CD8-positive, alpha-beta memory T cell (primary cell): ENCODE measurements at places on chromosomes 5 and 9.
A peak's percentile ranks its signal among the peaks of the same experiment; 100 is the strongest.

DNA sequence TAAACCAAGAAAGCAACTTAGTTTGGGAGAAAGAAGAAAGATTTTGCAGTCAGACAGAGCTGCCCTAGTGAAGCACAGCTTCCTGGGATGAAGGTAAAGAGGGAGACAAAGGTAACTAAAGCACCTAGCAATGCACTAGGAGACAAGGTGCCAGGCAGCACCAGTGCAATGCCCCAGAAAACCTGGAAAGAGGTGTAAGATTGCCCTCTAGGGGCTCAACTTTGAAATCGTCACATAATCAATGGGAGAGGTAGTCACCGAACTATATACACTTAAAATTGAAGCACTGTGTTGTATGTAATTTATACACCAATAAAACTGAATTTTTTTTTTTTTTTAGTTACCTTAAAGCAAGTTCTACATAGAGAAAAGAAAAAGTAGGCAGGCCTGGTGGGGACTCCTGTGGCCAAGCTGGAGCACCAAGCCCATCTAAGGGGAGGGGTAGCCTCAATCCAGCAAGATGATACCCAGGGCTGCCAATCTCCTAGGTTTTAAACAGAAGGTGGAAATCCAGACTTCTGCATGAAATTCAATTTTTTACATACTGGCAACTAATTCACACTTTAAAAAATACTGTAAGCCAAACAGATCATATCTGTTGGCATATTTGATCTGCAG is 48.2 kb downstream of the CDK5RAP2 start:
- H3K27ac ChIP-seq: no peak overlapping the region
- peaks cover 58% of the 10 kb centered on the region for H3K36me3 ChIP-seq
- H3K27me3 ChIP-seq: no peaks in the 10 kb centered on the region
- DNase-seq: no peak

DNA sequence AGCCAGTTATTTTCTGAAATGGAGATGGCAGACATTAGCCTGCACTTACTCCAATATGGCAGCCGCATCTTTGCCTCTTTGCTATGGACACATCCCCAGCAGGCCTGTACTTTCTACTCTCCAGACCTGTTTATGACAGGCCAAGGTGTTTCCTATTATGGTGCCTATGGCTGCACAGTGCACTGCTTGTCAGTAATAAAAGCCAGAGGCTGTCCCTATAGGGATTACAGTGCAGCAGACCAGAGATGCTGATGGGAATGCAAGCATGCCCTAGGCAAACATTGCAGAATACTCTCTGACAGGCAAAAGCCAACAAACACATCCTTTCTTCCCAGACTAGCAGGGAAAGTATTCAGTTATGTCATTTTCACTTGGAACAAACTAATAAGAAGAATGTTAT is 442.9 kb downstream of the RAB3C start:
- no peak overlapping the region for H3K27ac ChIP-seq
- no peaks in the 10 kb centered on the region for H3K27me3 ChIP-seq
- no peak overlapping the region for H3K4me3 ChIP-seq
- H3K36me3 ChIP-seq: no peaks in the 10 kb centered on the region

DNA sequence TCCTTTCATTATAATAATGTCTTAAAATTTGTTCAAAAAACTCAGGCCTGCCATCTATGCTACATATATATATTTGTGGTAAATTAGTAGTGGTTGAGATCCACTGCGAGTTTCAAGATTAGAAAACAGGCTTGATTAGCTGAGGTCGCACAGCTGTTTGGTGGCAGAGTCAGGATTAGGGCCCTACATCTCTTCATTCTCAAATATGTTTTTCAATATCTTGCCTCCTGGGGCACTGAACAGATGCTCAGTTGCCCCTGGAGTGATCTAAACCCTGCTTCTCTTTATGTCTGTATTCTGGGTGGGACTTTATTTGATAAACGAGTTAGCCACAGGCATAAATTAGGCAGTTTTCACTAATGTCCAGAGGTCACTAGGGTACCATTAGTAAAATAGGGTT is 27.8 kb upstream of the CEP120 start:
- no peak overlapping the region for H3K27ac ChIP-seq
- no peaks in the 10 kb centered on the region for H3K36me3 ChIP-seq
- no peaks in the 10 kb centered on the region for H3K27me3 ChIP-seq
- no peak overlapping the region for H3K4me3 ChIP-seq

DNA sequence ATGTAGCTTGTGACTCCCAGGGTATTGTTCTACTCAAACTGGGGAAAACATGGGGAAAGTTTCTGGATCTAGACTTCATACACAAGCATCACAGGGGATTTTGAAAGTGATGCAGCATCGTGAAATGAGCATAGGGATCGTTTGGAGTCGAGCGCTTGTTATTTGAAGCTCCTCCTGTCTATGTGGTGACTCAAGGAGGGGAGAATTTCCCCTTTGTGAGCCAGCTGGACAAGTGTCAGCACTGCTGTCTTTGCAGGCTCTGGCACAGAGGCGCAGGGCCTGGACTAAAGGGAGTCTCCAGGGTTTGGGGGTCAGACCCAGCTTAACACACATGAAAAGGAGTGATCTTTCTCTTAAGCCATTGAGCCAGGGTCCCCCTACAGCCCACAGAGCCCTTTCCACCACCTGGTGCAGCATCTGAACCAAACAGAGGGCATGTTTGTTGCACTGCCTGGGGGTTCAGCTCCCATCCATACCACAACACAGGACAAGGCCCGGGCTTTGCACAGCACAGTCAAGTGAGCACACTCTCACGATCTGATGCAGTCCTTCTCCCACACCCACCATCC is 51.0 kb downstream of the IRF1 start:
- no peak for DNase-seq
- H3K27me3 ChIP-seq: no peaks in the 10 kb centered on the region

- no peak for DNase-seq
- H3K4me3 ChIP-seq: no peak overlapping the region
- no peaks in the 10 kb centered on the region for H3K36me3 ChIP-seq
- no peak overlapping the region for H3K27ac ChIP-seq
These were observed 162.5 kb upstream of the GAS1 start for GRCh38 chr9:87109851-87110250.

- no peak overlapping the region for H3K27ac ChIP-seq
- H3K27me3 ChIP-seq: no peaks in the 10 kb centered on the region
- no peak overlapping the region for H3K4me3 ChIP-seq
- no peaks in the 10 kb centered on the region for H3K4me1 ChIP-seq
- DNase-seq: no peak
These were observed 540.6 kb downstream of the EBF1 start for GRCh38 chr5:158559066-158559465.

GRCh38 chr9:111456529-111456928 is 27.7 kb downstream of the ECPAS start:
- peaks cover 3% of the 10 kb centered on the region for H3K36me3 ChIP-seq
- H3K27ac ChIP-seq: no peak overlapping the region
- DNase-seq: no peak

GRCh38 chr5:44443172-44443571 is 54.0 kb upstream of the FGF10 start:
- DNase-seq: no peak
- no peak overlapping the region for H3K4me3 ChIP-seq
- no peak overlapping the region for H3K27ac ChIP-seq
- H3K36me3 ChIP-seq: no peaks in the 10 kb centered on the region
- no peaks in the 10 kb centered on the region for H3K4me1 ChIP-seq
- H3K27me3 ChIP-seq: no peaks in the 10 kb centered on the region

DNA sequence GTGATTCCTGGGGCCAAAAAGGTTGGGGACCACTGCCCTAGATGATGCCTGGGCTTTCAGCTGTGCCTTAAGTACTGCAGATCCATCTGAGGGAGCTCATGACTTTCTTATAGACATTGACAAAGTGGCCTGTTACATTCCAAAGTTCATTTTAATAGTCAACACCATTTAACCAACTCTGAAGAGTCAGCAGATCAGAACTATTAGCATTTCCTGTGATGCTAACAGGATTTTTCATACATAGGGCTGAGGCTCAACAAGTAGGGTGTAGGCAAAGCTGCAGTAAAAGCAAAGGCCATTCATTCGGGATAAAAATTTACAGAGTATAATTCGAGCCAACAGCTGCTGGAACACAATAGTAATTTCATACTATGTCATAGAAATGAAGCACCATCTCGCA is 105.4 kb downstream of the LPAR1 start:
- no peak overlapping the region for H3K27ac ChIP-seq
- H3K4me3 ChIP-seq: no peak overlapping the region
- no peaks in the 10 kb centered on the region for H3K27me3 ChIP-seq
- no peaks in the 10 kb centered on the region for H3K4me1 ChIP-seq
- H3K36me3 ChIP-seq: no peaks in the 10 kb centered on the region
- DNase-seq: no peak

- H3K27ac ChIP-seq: no peak overlapping the region
- no peak overlapping the region for H3K4me3 ChIP-seq
- no peaks in the 10 kb centered on the region for H3K36me3 ChIP-seq
- no peaks in the 10 kb centered on the region for H3K27me3 ChIP-seq
These were observed 110.7 kb upstream of the MAMDC2 start for GRCh38 chr9:69932901-69933300.

GRCh38 chr9:135698767-135699166 is 514 bp downstream of the SOHLH1 start:
- H3K4me3 ChIP-seq: no peak overlapping the region
- H3K4me1 ChIP-seq: no peaks in the 10 kb centered on the region
- DNase-seq: no peak
- H3K27ac ChIP-seq: no peak overlapping the region

DNA sequence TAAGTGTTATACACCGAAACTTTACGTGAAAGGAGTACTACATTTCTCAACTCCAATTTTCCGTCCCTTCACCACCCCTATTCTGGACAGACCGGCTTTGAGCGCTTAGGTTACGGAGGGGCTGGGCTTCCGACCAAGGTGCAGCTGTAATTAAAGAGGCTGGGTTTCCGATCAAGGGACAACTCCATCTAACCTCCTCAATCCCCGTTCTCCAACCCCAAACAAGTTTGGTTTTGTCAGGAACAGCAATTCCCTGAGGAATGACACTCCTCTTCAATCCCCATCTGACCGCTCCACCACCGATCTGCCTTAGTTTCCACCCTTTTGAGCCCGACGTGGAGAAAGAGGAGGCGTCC is 577 bp downstream of the TUT7 start:
- peak overlapping the region; percentile 99 for H3K4me3 ChIP-seq
- peak overlapping the region; percentile 78 for H3K27ac ChIP-seq
- no peaks in the 10 kb centered on the region for H3K36me3 ChIP-seq

- H3K4me1 ChIP-seq: peaks cover 26% of the 10 kb centered on the region
- H3K36me3 ChIP-seq: no peaks in the 10 kb centered on the region
- DNase-seq: no peak
- no peaks in the 10 kb centered on the region for H3K27me3 ChIP-seq
These were observed 145.4 kb upstream of the IER5L start for GRCh38 chr9:129323376-129323998.

GRCh38 chr5:140242099-140242498 is 60.8 kb downstream of the PFDN1 start:
- H3K36me3 ChIP-seq: peaks cover 4% of the 10 kb centered on the region
- H3K27ac ChIP-seq: no peak overlapping the region
- no peaks in the 10 kb centered on the region for H3K27me3 ChIP-seq
- H3K4me3 ChIP-seq: no peak overlapping the region
- no peak for DNase-seq
- H3K4me1 ChIP-seq: peaks cover 10% of the 10 kb centered on the region

- H3K4me1 ChIP-seq: no peaks in the 10 kb centered on the region
- no peaks in the 10 kb centered on the region for H3K27me3 ChIP-seq
- no peak overlapping the region for H3K4me3 ChIP-seq
- H3K27ac ChIP-seq: no peak overlapping the region
- DNase-seq: no peak
These were observed 317.2 kb downstream of the ZSWIM6 start for GRCh38 chr5:61649231-61649630.

GRCh38 chr5:136622747-136623146 is 257.4 kb upstream of the TRPC7 start:
- no peak for DNase-seq
- H3K4me3 ChIP-seq: no peak overlapping the region
- H3K27me3 ChIP-seq: no peaks in the 10 kb centered on the region
- H3K4me1 ChIP-seq: no peaks in the 10 kb centered on the region
- no peak overlapping the region for H3K27ac ChIP-seq

- no peaks in the 10 kb centered on the region for H3K4me1 ChIP-seq
- no peak for DNase-seq
- peaks cover 18% of the 10 kb centered on the region for H3K27me3 ChIP-seq
- H3K27ac ChIP-seq: no peak overlapping the region
- no peak overlapping the region for H3K4me3 ChIP-seq
These were observed 31.1 kb upstream of the GAS1 start for GRCh38 chr9:86978413-86978812.

GRCh38 chr9:68739621-68740174 is 34.7 kb downstream of the PIP5K1B start:
- H3K36me3 ChIP-seq: no peaks in the 10 kb centered on the region
- H3K27me3 ChIP-seq: no peaks in the 10 kb centered on the region
- no peaks in the 10 kb centered on the region for H3K4me1 ChIP-seq
- H3K27ac ChIP-seq: no peak overlapping the region

DNA sequence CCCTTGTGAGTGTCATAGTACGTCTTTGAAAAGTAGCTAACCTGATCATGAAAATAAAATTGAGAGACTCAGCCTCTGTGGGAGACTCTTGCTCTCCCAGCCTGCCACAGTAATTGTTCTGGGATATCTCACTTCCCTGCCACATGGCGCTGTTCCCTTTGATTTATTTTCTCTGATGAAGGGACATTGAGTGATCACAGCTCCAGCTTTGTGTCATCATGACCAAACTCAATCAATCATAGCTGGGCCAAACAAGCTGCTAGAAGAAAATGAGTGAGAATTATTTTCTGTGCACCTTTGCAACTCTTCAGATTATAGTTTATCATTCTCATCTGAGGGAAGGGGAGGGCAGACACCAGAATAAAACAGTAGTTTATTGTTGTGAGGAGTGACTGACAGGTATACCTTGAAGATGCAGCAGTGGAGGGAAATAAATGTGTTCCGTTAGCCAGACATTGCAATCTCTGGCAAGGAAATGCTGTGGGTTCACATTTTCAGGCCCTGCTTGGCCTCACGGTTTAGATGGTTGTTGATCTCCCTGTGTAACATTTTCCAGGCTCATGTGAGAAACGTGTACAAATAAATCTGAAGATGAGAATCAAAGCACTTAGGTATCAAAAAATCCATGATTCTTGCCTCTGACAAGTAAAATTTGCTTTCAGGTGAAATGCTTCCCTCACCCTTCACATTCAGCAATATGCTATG is 174.7 kb upstream of the FBXL17 start:
- no peak overlapping the region for H3K4me3 ChIP-seq
- H3K27me3 ChIP-seq: no peaks in the 10 kb centered on the region
- H3K36me3 ChIP-seq: no peaks in the 10 kb centered on the region

DNA sequence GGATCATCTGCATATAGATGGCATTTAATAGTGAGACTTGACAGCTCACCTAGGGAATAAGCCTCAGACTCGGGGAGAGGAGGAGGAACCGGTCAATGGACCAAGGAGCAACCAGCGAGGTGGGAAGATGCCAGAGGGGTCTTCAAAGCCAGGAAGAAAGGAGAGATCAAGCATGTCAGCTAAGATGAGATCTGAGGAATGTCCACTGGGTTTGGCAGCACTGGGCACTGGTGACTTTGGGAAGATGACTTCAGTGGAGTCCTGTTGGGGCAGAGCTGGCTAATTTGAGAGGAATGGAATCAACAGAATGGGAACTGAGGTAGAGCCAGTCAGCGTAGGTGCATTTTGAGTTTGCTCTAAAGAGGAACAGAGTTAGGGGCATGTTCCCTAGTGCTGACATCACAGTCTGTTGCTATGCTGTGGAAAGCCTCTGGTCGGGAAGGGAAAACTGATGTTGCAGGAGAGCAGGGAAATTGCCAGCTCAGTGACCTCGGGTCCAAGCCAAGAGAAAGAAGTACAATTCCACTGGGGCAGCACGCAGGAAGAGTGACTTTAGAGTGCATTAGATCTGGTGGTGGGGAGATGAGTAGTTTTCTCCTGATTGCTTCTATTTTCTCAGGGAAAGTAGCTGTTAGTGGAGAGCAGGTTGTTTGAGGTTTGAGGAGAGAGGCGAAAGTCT is 56.9 kb downstream of the ZNF618 start:
- no peaks in the 10 kb centered on the region for H3K36me3 ChIP-seq
- H3K27ac ChIP-seq: no peak overlapping the region
- H3K4me1 ChIP-seq: no peaks in the 10 kb centered on the region
- H3K4me3 ChIP-seq: no peak overlapping the region
